ENCODE measurements at places on chromosomes 16 and 17.
A peak's percentile ranks its signal among the peaks of the same experiment; 100 is the strongest.

GRCh38 chr16:1180549-1181403 is 27.9 kb downstream of the CACNA1H start:
- no peak for DNase-seq

GRCh38 chr17:79966681-79967080 is 69.0 kb downstream of the TBC1D16 start:
- no peak for DNase-seq

GRCh38 chr17:68718926-68719325 is 117.8 kb upstream of the FAM20A start:
- no peak for DNase-seq

- DNase-seq, result no peak
Observed at GRCh38 chr16:1283296-1283695, 26.1 kb upstream of the UBE2I start.

DNA sequence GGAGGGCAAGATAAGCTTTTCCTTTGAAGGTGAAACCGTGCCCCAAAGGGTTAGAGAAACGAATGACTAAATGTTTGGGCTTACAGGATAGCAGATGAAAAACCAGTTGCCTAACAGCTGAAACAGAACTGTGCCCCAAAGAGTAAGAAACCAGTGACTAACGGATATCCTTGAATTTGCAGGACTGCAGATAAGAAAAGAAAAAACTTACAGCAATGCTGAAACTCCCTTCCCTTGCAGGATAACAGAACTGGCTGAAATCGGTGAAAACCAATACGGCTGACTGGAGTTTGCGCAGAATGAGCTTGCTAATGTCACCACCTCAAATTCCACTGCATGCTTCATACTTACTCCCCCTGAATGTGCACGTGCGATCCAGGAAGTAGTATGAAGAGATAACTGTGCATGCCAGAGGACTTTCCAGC is 175.2 kb upstream of the NLRP1 start:
- DNase-seq, result no peak

GRCh38 chr17:43134774-43135453 is 9.8 kb upstream of the BRCA1 start:
- no peak for DNase-seq

DNA sequence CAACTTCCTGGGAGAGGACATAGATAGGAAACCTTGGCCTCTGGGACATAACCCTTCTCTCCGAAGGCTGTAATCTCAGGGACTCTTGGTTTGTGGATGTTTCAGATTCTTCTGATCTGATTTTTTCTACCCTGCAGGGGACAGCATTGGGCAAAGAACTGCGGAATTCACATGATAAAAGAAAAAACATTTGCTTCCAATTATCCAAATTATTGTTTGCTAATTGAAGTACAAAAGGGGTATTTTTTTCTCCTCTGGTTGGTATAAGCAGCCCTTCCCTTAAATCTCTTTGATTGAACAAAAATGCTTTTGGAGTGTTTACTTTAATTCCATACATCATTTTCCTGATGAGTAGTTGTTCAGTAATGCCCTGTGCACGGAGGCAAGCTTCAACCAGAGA is 251.7 kb upstream of the IRX3 start:
- no peak for DNase-seq

- no peak for DNase-seq
Observed at GRCh38 chr16:52294660-52295059, 252.3 kb downstream of the TOX3 start.

GRCh38 chr17:81476635-81477034 is 36.0 kb downstream of the ACTG1 start:
- DNase-seq, result no peak

- DNase-seq, result no peak
Observed at GRCh38 chr16:62752854-62753253, 716.6 kb upstream of the CDH8 start.

- peak; percentile 78 for DNase-seq
Observed at GRCh38 chr17:40559954-40560591, 5.2 kb downstream of the CCR7 start.

Data from inflammatory macrophage treated with lipopolysaccharide for 4 hours (primary cell).